ENCODE measurements at places on chromosomes 5 and 9.
A peak's percentile ranks its signal among the peaks of the same experiment; 100 is the strongest.

GRCh38 chr5:150058480-150059126 lies 27.8 kb downstream of the CSF1R start:
- no peak for DNase-seq

- DNase-seq: no peak
These were observed 3.1 kb downstream of the QRFP start for GRCh38 chr9:130893341-130894101.

- DNase-seq: no peak
These were observed 10.4 kb downstream of the AMACR start for GRCh38 chr5:33997331-33997983.

GRCh38 chr9:20732118-20732517 lies 48.1 kb downstream of the FOCAD start:
- no peak for DNase-seq

GRCh38 chr5:57805732-57806131 lies 323.1 kb upstream of the ACTBL2 start:
- DNase-seq: no peak

DNA sequence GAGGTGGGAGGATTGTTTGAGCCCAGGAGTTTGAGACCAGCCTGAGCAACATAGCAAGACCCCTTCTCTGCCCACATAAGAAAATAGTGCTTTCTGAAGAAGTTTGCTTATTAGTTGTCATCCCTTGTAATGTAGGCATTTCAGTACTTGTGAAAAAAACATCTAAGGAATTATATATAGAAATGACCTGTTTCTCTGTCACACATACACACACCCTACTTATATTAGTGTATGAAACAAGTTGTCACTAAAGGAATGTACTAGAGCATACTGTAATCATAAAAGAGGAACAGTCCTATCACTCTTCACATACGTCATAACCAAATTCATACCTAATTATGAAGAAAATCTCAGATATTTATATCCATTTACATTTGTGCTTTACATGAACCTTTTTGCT lies 122.0 kb downstream of the NIPBL start:
- no peak for DNase-seq

- DNase-seq: no peak
These were observed 54.5 kb upstream of the GARNL3 start for GRCh38 chr9:127209948-127210640.

DNA sequence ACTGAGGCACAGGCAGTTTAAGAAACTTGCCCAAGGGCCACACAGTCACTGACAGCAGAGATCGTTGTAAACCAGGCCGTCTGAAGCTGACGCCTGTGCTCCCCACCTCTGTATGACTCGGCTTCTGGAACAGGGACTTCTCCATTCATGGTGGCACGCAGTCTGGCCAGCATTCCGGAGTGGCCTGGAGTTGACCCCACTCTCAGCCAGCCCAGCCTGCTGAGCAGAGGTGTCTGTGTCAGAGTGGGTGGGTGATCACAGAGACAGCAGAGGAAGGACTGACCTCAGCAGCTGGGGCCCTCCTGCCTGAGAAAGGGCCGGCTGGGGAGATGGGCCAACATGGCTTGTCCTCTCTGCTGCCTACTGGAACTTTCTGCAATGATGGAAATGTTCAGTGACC lies 12.6 kb downstream of the LRSAM1 start:
- DNase-seq: no peak

- no peak for DNase-seq
These were observed 146.2 kb downstream of the GOLPH3 start for GRCh38 chr5:32027717-32028458.

DNA sequence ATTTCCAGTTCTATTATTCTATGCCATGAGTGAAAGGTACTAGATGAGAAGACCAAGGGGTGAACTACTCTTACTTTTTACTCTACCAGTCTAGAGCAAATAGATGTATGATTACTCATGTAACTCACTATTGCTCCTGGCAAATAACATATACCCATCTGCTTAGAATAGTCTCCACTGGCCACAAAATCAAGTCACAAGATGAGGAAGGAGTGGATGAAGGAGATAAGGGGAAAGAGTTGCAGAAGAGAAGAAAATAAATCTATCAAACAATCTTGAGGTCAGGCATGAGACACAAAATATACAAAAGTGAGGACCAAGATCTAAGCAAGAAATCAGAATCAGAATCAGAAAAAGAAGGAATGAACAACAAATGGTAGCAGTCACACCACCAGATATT lies 13.7 kb upstream of the NR4A3 start:
- DNase-seq: no peak

GRCh38 chr5:145557345-145557744 lies 277.8 kb downstream of the PRELID2 start:
- no peak for DNase-seq

DNA sequence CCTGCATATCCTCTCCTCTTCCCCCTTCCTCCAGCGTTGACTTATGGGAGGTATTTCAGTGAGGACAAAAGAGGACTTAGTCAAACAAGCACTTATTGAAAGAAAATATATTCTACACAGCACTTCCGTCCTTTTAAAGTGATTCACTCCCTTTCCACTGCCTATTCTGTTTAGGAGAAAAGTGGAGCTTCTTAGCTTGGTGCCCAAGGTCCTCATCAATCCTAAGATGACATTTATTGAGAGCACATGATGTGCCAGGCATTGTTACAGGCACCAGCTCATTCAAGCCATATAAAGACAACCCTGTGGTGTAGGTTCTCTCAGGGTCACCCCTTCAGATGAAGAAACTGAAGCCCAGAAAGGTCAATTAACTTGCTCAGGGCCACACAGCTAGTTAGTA lies 95.9 kb downstream of the KCNIP1 start:
- DNase-seq: no peak

GRCh38 chr9:19464764-19465585 lies 56.2 kb downstream of the ACER2 start:
- peak; percentile 45 for DNase-seq

- DNase-seq: no peak
These were observed 602.6 kb downstream of the CDH12 start for GRCh38 chr5:22250528-22250927.

DNA sequence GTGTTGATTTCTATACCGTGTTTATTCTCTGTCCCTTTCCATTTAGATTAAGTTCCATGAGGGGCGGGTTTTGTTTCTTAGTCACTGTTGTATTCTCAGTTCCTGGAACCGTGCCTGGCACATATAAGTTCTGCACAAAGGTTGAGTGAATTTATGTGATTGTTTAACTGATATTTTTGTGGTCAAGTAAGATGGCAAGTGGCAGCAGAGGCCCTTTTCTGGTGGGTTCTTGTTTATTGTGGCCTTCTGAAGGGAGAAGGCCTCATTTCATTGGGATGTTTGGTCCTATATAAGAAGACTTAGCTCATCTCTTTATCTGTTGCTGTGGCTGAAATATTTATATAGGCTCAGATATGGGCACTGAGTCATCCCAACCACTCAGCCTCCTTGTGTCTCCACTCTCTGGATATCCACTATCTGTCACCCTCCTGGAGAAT lies 262.5 kb downstream of the PSAT1 start:
- DNase-seq: no peak
